ENCODE measurements at places on chromosomes 2 and 18.

DNA sequence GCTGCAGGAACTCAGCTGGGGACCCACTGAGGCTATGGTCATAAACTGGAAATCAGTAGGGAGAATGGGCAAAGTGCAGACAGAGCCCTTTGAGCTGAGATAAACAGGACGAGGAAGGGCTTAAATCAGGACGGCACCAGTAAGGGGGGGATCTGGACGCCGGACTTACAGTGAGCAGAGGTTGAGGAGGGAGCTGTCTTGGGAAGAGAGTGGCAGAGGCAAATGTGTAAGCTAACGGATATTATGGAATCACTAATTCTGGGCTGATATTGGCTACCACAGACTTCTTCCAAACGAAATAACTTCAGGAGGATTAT lies 539 bp downstream of the CYP27A1 start:
- no peak for DNase-seq

DNA sequence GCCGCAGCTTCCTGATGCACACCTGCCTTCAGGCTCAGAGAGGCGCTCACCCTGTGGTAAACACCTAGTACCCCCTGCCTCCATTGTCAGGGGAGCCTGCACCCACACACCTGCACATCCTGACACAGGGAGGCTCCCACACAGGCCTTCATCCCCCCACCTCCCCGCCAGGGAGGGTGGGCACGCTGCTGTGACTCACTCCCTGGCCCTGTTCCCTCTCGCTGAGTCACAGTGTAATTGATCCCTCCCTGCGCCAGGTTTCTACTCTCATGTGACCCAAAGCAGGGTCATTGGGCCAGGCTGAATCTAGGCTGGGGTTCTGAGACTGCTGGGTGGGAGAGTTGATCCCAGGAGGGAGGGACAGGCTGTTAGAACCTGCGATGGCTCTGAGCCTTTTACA lies 8.5 kb upstream of the CELF4 start:
- DNase-seq: no peak

- no peak for DNase-seq
Measured at GRCh38 chr2:120578576-120579352, 156.9 kb upstream of the GLI2 start.

GRCh38 chr18:24831081-24831480 lies 370.6 kb downstream of the HRH4 start:
- no peak for DNase-seq

GRCh38 chr18:48859311-48860268 lies 91.2 kb downstream of the SMAD7 start:
- DNase-seq: no peak

- DNase-seq: no peak
Measured at GRCh38 chr2:186327251-186327868, 158.7 kb upstream of the ZC3H15 start.

- DNase-seq: no peak
Measured at GRCh38 chr2:237972936-237973335, 6.1 kb downstream of the UBE2F start.

All from AG10803 (cell line).